ENCODE measurements at places on chromosomes 5 and 9.
A peak's percentile ranks its signal among the peaks of the same experiment; 100 is the strongest.

DNA sequence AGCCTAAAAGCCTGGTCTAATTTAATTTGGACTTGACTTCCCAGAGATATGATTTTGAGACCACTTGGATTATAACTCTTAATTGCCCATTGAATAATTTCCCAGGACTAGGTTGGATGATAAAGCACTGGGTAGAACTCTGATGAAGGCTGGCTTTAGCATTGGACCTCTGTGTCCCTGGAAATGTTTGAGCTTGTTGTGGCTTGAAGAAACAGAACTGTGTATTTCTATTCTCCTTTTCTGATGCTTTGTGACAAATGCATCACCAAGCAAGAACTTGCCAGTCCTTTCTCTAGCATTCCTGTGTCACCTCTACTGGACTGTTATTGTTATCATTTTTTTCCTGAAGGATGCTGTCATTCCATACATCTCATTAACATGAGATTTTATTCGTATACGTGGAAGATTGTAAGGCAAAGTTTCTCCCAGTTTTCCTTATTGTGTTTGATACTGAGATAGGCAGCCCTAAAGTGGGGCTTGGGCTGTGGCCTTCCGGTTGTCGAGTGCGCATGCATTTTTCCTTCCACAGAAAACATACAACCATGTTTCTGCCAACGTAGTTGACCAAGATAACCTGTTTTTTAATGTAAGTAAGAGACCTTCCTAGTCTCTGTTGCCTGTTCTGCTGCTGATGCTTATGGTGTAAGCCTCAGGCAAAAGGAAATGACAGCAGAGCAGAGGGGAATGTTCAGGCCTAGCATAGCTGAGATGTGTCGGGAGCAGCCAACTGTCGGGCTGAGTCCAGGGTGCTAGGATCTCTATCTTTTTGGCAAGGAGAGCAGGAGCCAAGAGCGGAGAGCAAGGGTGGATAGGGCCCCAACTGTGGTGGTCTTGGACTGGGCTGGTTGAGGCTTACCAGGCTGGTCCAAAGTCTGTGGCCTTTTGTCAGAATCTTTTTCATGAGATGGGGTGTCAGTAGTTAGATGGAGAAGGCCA lies 2.3 kb downstream of the NTRK2 start:
- no peak for DNase-seq

DNA sequence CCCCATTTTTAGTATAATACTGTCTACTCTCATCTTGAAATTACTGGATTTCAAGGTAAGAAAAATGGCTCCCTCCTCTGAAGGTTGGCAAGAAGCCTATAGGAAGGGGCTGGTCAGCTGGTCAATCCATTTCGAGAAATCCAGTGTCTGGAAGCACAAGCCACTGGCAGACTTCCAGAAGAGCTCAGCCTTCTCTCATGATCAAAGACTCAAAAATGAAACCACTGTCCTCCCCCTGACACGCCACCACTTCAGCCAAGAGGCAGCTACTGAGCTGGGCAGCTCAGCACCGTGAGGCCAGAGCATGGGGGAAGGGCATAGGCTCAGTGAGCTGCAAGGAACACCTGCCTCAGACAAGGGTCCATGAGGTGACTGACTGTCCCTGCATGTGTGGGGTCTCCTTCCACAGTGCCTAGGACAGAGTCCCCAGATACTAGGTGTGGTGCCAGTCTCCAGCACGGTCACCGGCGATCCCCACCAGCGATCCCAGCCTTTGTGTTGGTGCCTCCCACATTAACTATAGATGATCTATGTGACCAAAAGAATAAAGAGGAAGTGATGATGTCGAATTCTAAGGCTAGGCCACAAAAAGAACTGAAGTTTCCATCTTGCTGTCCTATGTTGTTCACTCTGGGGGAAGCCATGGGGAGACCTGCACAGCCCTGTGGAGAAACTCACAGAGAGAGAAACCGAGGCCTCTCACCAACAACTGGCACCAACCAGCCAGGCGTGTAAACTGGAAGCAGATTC lies 100.1 kb upstream of the LRRTM2 start:
- peak; percentile 32 for DNase-seq

- DNase-seq: no peak
These were observed 20.0 kb upstream of the CRB2 start for GRCh38 chr9:123335986-123336329.

GRCh38 chr5:13814301-13814700 lies 130.2 kb downstream of the DNAH5 start:
- DNase-seq: peak; percentile 5

DNA sequence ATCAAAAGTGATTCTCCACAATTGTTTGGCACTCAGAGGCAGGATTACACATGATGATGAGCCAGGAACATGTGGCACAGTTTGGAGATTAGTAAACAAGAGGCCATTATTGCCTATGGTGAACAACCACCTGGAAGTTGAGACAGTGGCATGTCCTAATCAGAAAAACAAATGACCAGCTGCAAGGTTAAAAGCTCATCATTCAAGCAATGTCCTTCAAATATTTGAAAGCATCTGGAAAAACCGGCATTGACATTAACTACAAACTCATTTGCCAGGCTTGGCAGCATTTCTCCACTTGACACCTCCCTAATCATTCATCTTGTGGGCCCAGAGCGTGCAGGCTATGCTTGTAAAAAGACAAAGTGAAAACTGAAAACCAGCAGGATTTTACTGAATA lies 80.6 kb upstream of the MEGF10 start:
- DNase-seq: no peak

DNA sequence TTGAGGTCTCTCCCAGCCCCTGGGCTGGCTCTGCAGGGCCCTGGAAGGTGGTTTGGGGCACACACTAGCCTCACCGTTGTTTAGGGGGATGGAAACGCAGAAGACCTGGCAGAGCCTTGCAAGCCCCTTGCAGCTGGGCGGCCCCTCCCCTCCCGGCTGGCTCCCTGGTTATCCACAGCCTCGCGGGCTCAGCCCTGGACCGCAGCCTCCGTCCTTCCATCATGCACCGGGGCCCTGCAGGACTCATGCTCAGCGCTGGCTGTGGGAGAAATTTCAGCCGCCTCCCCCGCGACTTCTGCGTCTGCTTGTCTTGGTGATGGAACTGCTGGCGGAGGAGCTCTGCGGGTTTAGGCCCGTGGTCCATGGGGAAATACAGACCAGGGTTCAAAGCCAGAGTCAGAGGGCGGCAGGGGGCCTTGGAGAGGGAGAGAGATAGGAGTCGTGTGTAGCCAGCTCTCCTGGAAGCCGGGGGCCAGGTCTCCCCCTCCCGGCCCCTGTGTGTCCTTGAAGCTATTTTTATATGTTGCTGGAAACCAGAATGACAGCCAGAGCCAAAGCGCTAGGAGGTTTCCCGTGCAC lies 75.8 kb upstream of the IER5L start:
- no peak for DNase-seq

- DNase-seq: no peak
These were observed 620.2 kb upstream of the DMAC1 start for GRCh38 chr9:8419596-8420275.
